Activated CD4-positive, alpha-beta T cell treated with anti-CD3 and anti-CD28 coated beads, Interleukin-2, amount 50 U/mL, for 4 hours (primary cell): ENCODE measurements at places on chromosomes 16 and 17.

GRCh38 chr17:29158096-29158487, 22.1 kb downstream of the MYO18A start:
- no peak for DNase-seq

DNA sequence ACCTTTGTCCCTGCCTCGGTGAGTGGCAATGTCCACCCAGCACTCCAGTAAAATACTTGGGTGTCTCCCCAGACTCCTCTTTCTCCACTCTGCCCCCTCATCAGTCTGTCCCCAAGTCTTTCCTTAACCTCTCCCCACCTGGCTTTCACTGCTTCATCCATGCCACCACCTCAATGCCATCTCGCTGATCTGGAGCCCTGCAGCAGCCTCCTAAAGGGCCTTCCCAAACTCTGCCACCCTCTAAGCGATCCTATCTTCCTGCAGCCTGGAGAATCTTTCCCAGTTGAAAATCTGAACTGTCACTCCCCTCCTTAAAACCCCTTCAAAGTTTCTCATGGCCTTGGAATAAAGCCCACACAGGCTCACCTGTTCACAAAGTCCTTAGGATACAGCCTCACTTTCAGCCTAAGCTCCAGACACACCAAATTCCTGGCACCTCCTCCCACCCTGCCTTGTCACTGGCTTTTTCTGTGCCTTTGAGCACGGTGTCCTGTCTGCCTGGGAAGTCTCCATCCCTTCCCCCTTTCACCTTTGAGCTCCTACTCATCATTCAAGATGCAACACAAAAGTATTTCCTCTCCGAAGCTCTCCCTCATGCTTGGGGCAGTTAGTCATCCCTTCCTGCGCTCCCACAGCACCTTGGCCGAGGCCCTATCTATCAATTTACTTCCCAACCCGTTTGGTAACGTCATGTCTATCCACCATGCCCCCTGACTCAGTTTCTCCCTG, 2.8 kb downstream of the WNK4 start:
- no peak for DNase-seq

GRCh38 chr17:66775271-66775670, 59.6 kb upstream of the CACNG5 start:
- DNase-seq, result no peak

DNA sequence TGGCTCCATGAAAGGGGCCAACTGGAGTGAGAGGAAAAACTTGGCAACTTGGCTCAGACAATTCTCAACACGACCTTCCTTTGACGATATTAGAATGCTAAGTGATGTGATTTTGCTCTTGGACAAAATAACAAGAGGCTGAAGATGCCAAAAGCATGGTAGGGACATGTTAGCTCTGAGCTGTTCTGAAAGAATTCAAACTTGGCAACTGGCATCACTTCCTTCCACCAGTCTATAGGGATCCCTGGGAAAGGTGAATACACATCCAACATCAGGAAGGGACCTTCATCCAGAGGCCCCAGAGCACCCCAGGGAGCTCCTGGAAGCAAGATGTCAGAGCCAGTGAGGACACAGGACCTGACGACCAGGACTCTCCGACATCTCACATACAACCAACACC, 4.3 kb downstream of the KRT37 start:
- no peak for DNase-seq

GRCh38 chr16:58551496-58551895, 36.2 kb downstream of the SETD6 start:
- no peak for DNase-seq

DNA sequence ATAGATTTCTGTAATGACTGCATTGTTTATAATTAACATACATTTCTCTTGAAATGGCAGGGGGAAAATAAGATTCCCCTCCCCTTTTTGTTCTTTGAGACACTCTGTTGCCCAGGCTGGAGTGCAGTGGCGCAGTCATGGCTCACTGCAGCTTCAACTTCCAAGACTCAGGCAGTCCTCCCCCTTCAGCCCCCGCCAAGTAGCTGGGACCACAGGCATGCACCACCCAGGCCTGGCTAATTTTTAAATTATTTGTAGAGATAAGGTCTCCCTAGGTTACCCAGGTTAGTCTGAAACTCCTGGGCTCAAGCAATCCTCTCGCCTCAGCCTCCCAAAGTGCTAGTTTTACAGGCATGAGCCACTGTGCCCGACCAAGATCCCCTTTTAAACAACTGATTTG, 67.7 kb downstream of the KATNIP start:
- DNase-seq, result no peak

DNA sequence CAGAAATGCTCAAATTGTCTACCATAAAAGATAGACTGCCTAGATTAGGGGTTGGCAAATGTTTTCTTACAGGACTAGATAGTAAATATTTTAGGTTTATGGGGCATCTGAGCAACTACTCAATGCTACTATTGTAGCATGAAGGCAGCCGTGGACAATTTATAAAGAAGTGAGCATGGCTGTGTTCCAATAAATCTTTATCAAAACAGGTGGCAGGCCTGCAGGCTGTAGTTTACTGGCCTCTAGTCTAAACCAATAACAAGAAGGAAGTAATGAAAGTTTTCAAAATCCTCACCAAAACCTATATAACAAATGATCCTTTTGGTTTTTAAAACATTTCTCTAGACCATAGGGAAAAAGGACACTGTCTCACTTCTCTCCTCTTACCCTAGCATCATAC, 105.2 kb downstream of the PRKCB start:
- no peak for DNase-seq

- DNase-seq, result no peak
These were observed 468 bp downstream of the FLYWCH2 start for GRCh38 chr16:2883458-2883908.

DNA sequence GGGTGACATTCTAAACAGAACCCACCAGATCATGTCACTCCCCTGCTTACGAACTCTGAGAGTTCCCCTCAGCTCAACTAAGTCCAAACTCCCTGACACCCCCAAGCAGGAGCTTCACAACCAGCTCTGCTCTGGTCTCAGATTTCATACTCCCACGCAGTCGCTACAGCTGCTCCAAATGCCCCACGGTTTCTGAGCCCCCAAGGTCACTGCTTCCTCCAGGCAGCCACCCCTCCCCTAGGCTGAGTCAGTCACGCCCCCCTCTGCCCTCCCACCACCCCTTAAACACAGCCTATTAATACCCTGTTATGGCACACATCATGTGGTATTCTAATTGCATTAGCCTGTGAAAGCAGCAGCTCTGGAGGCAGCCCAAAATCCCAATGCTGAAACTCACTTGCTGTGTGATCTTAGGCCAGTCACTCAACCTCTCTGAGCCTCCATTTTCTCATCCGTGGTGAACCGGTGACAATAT, 51.5 kb downstream of the GSG1L start:
- DNase-seq, result no peak

GRCh38 chr16:70460737-70461261, 6.4 kb downstream of the FCSK start:
- DNase-seq, result no peak

GRCh38 chr17:54172096-54172984, 349.6 kb downstream of the KIF2B start:
- no peak for DNase-seq

GRCh38 chr16:31089199-31089598, 456 bp upstream of the PRSS53 start:
- no peak for DNase-seq

GRCh38 chr17:19672009-19672750, 23.6 kb downstream of the ALDH3A2 start:
- no peak for DNase-seq

DNA sequence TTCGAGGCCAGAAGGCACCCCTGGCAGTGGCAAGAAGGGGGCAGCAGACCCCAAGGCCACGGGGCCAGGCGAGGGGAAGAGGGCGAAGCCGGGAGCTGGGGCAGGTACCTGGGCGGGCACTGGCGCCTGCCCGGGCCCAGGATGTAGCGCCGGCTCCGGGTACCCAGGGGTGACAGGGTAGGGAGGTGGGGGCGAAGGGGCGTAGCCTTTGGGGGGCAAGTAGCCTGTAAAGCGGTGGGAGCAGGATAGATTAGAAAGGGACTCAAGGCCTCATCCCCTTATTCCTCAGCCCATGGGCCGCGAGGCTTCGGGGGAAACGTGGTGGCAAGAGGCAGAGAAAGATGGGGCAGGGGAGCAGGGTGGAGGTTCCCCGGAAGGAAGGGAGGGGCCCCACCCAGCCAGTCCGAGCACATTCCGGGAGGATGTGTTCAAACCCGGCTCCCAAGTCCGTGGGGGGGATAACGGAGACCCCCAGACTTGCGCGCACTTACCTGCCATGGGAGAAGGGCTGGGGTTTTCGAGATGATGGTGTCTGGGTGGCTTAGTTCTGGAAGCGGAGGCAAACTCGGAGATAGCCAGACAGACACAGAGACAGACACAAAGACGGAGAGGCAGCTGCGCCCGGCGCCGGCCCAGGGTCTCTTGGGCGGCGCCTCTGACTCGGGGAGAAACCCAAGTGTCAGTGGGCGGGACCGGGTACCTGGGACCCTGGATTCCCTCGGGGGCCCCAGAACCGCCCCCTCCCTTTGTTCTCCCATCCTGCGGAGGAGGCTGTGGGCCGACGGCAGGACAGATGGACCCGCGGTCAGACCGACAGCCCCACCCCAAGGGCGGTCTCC, 493 bp downstream of the PLSCR3 start:
- DNase-seq, result peak; percentile 51

DNA sequence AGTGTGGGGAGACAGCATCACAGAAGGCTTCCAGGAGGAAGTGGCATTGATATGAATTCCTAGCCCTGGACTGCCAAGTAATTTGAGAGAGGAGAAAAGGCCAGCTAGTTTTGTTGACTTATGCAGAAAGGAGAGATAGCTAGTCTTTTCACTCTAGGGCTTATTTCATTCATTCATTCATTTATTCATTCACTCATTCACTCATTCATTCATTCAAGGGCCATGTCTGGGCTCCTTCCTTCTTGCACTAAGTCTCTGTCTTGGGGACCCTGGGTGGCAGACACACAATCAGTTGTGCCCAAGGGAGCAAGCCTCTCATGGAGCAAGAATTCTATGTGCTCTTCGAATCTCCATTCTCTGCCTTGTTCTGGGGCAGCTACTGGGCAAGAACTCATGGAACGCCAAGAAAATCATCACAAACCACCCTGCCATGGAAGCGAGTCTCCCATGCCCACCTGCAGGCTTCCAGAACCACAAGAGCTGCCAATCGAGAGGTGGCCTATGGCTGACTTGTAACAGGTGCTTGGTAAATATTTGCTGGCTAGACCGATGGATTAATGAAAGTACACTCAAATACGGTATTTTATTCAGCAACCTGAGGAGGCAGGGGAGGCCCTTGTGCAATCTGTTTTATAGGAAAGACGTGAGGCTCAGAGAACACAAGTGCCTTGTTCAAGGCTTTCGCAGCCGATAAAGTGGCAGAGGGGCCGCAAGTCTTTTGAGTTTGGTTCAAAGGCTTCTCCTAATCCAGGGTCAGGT, 223.6 kb downstream of the XYLT1 start:
- no peak for DNase-seq

- no peak for DNase-seq
These were observed 65.1 kb downstream of the SREBF1 start for GRCh38 chr17:17771498-17772201.

- no peak for DNase-seq
These were observed 10.2 kb upstream of the ZNF18 start for GRCh38 chr17:12007466-12007865.

DNA sequence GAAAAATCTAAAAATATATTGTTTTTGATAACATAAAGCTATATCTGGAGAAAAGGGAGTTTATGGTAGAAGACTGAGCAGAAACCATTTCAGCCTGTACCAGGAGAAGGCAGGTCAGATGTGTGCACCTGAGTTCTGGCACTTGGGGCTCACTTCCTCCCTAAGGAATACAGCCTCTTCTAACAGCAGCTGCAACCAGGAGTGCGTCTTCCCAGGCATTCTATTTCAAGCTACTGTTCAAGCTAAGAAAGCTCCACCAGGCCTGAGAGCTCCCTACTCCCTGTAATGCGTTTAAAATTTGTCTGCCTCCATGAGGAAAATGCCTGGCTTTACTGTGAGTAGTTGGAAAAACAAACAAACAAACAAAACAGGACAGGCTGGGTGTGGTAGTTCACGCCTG, 96.1 kb downstream of the ZNF778 start:
- no peak for DNase-seq

DNA sequence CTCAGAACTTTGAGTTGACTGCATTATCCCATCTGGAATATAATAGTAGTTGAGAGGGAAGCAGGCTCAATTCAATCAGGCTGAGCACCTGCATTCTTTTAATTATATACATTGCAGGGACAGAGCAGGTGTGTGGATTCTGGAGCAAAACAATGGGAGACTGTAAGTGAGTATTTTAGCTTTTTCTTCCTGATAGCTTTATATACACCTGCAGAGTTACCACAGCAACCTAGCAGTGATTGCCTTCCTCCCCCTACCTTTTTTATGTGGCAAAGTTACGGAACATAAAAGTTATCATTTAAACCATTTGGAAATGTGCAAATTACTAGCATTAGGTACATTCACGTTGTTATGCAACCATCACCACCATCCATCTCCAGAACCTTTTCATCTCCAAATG, 25.4 kb upstream of the RHOT1 start:
- DNase-seq, result no peak

GRCh38 chr17:27341041-27341471, 47.1 kb downstream of the WSB1 start:
- DNase-seq, result no peak

- peak; percentile 79 for DNase-seq
These were observed 25.5 kb upstream of the RFFL start for GRCh38 chr17:35088881-35089585.

- peak; percentile 22 for DNase-seq
These were observed 6.2 kb downstream of the ITGAE start for GRCh38 chr17:3794557-3795389.

DNA sequence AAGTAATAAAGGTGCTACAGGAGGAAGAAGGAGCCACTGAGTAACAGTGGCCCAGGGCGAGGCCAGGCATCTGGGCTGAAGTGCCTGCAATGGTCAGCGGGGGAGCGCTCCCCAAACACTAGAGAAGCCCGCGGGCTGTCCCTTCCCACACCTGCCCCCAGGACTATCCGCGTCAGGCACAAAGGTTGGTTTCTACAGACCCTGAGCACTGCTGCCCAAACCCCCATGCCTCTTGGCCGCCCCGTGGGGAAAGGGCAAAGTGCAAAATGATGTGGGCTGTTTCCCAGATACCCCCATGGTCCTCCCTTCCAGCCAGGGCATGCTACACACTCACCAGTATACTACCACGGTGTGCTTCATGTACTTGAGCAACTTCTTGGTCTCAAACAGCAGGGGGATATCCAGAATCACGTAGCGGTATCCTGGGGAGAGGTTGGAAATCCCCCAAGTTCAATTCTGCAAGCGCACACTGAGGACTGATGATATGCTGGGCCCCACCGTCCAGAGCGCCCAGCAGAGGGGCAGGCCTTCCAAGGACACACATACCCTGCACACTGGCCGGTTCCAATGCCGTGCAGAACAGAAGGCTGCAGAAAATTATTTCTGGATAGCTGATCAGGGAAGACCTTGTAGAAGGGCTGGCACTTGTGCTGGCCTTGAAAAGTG, 21.5 kb downstream of the DCAKD start:
- no peak for DNase-seq
